Osteoblast (primary cell): ENCODE measurements at places on chromosomes 1 and 21. TPM values are rescaled to one million over a fixed set of nuclear protein-coding genes. Genes with fewer than 3 reads are reported as not detected.

DNA sequence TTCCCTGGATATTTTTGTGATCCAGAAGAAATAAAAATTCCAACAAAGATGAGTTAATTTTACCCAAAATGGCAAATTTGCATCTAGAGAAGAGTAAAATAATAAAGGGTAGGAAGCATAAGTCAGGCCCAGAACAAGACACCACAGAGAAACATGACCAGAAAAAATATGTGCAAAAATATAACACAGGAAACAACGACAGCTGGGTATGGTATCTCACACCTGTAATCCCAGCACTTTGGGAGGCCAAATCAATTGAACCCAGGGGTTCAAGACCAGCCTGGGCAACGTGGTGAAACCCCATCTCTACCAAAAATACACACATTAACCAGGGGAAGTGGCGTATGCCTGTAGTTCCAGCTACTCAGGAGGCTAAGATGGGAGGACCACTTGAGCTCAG lies 39.7 kb upstream of the SDC3 start:
- peaks cover 77% of the 10 kb centered on the region for H3K36me3 ChIP-seq
- H3K4me1 ChIP-seq = peaks cover 5% of the 10 kb centered on the region
- no peak overlapping the region for H3K4me3 ChIP-seq
- no peaks in the 10 kb centered on the region for H3K27me3 ChIP-seq

DNA sequence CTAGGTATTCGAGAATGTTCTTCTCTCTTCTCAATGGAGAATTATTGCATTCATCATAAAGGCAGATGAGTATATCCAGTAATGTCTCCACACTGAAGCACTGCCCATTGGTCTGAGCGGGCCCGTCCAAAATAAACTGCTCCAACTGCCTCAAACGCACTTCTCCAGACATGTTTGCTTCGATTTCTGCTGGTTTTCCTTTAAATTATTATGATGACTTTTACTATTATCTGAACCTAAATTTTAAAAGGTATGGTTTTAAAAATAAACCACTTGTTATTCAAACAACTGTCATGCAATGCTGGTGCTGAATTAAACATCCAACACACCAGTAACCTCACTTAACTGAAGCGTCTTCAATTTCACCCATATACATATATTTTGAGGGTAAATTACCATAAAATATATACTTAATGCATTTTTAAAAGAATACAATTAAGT lies 1.3 kb downstream of the CDC42BPA start:
- no peaks in the 10 kb centered on the region for H3K27me3 ChIP-seq
- H3K4me3 ChIP-seq = peak overlapping the region; percentile 86
- peaks cover 5% of the 10 kb centered on the region for H3K4me1 ChIP-seq
- H3K36me3 ChIP-seq = no peaks in the 10 kb centered on the region
- H3K27ac ChIP-seq = peak overlapping the region; percentile 47
- peak; percentile 85 for DNase-seq

Gene CTSK
- total RNA-seq = 617 and 761 TPM in 2 replicates

DNA sequence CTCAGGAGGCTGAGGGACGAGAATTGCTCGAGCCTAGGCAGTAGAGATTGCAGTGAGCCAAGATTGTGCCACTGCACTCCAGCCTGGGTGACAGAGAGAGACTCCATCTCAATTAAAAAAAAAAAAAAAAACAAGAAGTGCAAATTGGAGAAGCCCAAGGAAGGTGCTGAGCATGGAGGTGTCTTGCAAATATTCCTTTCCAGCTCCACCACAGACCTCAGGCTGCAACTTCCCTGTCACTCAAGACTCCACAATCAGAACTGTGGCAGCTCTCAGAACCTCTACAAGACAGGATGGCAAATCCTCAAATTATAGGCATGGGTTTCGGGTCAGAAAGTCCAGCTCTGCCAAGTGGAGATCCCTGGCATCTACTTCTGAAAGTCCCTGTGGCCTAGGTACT lies 104.4 kb upstream of the TIAM1 start:
- no peaks in the 10 kb centered on the region for H3K36me3 ChIP-seq

Gene EPHA8
- not detected in 2 replicates for total RNA-seq

Gene LAPTM5
- total RNA-seq = 0.72 and 1.8 TPM in 2 replicates

GRCh38 chr1:173315296-173315695 lies 108.2 kb upstream of the TNFSF4 start:
- H3K4me1 ChIP-seq = no peaks in the 10 kb centered on the region
- H3K36me3 ChIP-seq = no peaks in the 10 kb centered on the region
- no peak overlapping the region for H3K27ac ChIP-seq
- no peak for DNase-seq
- H3K27me3 ChIP-seq = no peaks in the 10 kb centered on the region

DNA sequence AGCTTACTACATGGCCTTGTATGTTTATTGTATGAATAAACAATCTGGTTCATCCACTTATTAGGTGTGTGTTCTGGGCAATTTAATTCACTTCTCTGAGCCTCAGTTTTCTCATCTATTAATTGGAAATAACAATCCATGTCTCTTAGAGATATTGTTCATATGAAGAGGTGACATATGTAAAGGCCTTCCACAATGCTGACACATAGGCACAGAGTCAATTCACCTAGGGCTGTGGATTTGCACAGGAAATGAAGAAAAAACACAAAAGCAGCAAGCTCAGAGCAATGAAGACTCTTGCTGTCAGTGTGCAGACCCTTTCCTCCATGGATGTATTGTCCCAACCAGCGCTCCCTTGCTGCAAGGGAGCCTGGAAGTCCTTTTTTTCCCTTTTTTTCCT lies 195.2 kb upstream of the CAMK1G start:
- peaks cover 28% of the 10 kb centered on the region for H3K4me1 ChIP-seq
- no peaks in the 10 kb centered on the region for H3K36me3 ChIP-seq
- no peak for DNase-seq
- no peaks in the 10 kb centered on the region for H3K27me3 ChIP-seq
- H3K27ac ChIP-seq = peak overlapping the region; percentile 70

DNA sequence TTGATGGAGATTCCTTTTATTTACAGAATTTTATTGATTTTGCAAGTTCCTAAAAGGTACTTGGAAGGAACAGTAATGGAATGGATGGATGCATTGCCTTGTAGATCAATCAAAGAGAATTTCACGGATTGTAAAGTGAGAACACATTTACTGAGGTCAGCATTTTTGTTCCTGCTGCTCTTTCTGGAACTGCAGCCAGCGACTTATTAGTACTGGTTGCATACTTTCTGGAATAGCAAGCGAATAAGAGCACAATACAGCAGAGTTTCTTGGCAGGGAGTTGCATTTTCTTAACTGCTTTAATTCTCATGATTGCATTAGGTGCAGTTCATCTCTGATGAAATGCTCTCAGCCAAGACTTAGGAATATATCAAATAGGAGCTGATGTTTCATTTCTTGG lies 106.1 kb upstream of the CHODL start:
- no peak for DNase-seq
- H3K27me3 ChIP-seq = no peaks in the 10 kb centered on the region
- H3K4me1 ChIP-seq = no peaks in the 10 kb centered on the region
- no peaks in the 10 kb centered on the region for H3K36me3 ChIP-seq
- no peak overlapping the region for H3K27ac ChIP-seq
- no peak overlapping the region for H3K4me3 ChIP-seq

- no peaks in the 10 kb centered on the region for H3K27me3 ChIP-seq
- peak overlapping the region; percentile 95 for H3K27ac ChIP-seq
- peak; percentile 65 for DNase-seq
- H3K4me1 ChIP-seq = peaks cover 53% of the 10 kb centered on the region
Measured at GRCh38 chr1:234848972-234849649, 239.1 kb upstream of the IRF2BP2 start.

Gene AADACL3
- not detected in 2 replicates for total RNA-seq

- H3K4me1 ChIP-seq = no peaks in the 10 kb centered on the region
- no peak overlapping the region for H3K4me3 ChIP-seq
- H3K36me3 ChIP-seq = no peaks in the 10 kb centered on the region
- peaks cover 16% of the 10 kb centered on the region for H3K27me3 ChIP-seq
- peak; percentile 69 for DNase-seq
Measured at GRCh38 chr1:15120251-15120945, 33.1 kb upstream of the TMEM51 start.

Gene AIM2
- 0.59 and 0.72 TPM in 2 replicates for total RNA-seq

- no peaks in the 10 kb centered on the region for H3K27me3 ChIP-seq
- H3K36me3 ChIP-seq = no peaks in the 10 kb centered on the region
- peak; percentile 73 for DNase-seq
- no peak overlapping the region for H3K27ac ChIP-seq
- no peak overlapping the region for H3K4me3 ChIP-seq
Measured at GRCh38 chr1:39507230-39507928, 15.9 kb downstream of the BMP8A start.

DNA sequence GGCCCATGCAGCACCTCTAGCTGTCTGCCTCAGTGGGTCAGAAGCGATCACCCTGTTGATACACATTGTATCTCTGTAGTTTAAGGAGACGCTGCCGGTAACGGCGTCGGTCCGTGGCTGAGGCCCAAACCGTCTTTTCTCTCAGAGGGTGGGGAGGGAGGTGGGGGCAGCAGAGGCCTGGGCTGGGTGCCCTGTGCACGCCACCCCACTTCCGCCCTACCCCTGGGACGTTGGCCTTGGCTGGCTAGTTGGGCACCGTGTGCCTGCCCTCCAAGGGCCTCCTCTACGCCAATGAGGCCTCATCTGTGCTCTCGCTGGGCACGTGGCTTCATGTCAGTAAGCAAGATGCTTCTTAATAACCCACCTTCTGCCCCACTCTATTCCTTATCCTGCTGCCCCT lies 9.4 kb downstream of the ZC3H12A start:
- H3K27me3 ChIP-seq = no peaks in the 10 kb centered on the region
- H3K27ac ChIP-seq = no peak overlapping the region
- peaks cover 57% of the 10 kb centered on the region for H3K36me3 ChIP-seq
- DNase-seq = no peak

Gene BLACAT1
- total RNA-seq = not detected in 2 replicates

- no peaks in the 10 kb centered on the region for H3K27me3 ChIP-seq
- DNase-seq = no peak
- H3K4me3 ChIP-seq = no peak overlapping the region
- H3K27ac ChIP-seq = no peak overlapping the region
- no peaks in the 10 kb centered on the region for H3K4me1 ChIP-seq
Measured at GRCh38 chr1:50106095-50106761, 2.5 kb upstream of the ELAVL4 start.

GRCh38 chr1:67788238-67788790 lies 45.0 kb downstream of the GNG12 start:
- no peak for DNase-seq
- H3K36me3 ChIP-seq = no peaks in the 10 kb centered on the region
- peak overlapping the region; percentile 15 for H3K27ac ChIP-seq
- H3K4me1 ChIP-seq = peaks cover 60% of the 10 kb centered on the region
- H3K4me3 ChIP-seq = no peak overlapping the region

DNA sequence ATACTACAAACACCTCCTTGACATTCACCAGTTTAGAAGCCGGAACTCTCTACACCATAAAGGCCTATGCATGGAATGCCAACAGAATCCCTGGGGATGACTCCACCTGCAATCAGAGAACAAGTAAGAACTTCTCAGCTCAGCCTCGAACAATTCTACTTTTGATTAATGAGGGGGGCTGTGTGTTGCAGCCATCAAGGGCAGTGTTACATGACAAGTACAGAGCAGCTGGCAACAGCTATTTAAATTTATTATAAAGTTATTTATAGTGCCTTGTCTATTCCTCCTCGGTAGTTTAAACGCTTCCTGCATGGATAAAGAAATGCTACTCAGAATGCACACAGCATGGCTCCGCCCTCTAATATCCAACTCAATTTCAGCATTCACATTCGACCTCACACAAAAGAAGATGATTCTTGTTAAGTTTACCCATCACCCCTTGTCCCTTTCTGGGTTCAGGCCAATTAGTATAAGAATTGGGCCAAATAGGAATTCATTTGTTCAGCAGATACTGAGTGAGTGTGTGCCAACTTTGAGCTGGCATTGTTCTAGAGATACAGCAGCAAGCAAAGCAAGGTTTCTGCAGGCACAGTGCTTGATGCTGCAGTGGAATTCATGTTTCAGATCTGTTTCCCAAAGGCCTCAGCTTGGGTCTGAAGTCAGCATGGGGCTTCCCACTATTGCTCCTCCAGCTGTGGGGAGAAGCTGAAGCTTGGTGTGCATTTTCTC lies 6.4 kb downstream of the FNDC7 start:
- no peak for DNase-seq
- H3K4me1 ChIP-seq = peaks cover 47% of the 10 kb centered on the region
- peak overlapping the region; percentile 93 for H3K27ac ChIP-seq
- no peak overlapping the region for H3K4me3 ChIP-seq
- H3K36me3 ChIP-seq = no peaks in the 10 kb centered on the region
- no peaks in the 10 kb centered on the region for H3K27me3 ChIP-seq

Gene NPHS2
- not detected in 2 replicates for total RNA-seq

DNA sequence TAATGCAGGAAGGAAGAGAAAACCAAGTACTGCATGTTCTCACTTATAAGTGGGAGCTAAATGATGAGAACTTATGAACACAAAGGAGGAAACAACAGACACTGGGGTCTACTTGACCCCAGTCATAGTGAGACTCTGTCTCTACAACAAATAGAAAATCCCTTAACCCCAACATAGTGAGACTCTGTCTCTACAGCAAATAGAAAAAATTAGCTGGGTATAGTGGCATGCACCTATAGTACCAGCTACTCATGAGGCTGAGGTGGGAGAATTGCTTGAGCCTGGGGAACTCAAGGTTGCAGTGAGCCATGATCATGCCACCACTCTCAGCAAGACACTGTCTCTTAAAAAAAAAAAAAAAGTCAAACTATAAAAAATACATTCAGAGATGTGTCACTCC lies 42.7 kb downstream of the GIPC2 start:
- no peak overlapping the region for H3K27ac ChIP-seq
- no peak for DNase-seq
- H3K36me3 ChIP-seq = no peaks in the 10 kb centered on the region
- no peak overlapping the region for H3K4me3 ChIP-seq
- no peaks in the 10 kb centered on the region for H3K27me3 ChIP-seq

Gene TEDDM1
- not detected in 2 replicates for total RNA-seq

Gene MAP3K21
- total RNA-seq = under 0.01 TPM in 2 replicates
